ENCODE measurements at places on chromosomes 13 and 19.

DNA sequence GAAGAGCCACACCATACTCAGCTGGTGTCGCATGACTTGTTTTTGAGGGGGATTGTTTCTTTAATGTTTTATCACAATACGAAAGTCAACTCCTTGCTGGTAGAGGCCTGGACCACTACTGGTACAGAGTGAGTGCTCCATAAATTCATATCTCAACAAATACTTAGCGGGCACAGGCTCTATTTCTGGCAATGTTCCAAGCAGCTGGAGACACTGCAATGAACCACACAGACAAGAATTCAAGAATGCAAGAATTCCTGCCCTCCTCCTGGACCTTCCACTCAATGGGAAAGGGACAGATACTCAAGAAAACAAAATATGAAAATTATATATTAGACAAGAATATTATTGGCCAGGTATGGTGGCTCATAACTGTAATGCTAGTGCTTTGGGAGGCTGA is 5.1 kb upstream of the FXYD5 start:
- no peak for DNase-seq

GRCh38 chr19:6728346-6728745 is 7.9 kb upstream of the C3 start:
- no peak for DNase-seq

- no peak for DNase-seq
Measured at GRCh38 chr13:86906127-86906874, 764.9 kb upstream of the SLITRK5 start.

GRCh38 chr19:38265213-38265861 is 964 bp downstream of the SPINT2 start:
- no peak for DNase-seq

DNA sequence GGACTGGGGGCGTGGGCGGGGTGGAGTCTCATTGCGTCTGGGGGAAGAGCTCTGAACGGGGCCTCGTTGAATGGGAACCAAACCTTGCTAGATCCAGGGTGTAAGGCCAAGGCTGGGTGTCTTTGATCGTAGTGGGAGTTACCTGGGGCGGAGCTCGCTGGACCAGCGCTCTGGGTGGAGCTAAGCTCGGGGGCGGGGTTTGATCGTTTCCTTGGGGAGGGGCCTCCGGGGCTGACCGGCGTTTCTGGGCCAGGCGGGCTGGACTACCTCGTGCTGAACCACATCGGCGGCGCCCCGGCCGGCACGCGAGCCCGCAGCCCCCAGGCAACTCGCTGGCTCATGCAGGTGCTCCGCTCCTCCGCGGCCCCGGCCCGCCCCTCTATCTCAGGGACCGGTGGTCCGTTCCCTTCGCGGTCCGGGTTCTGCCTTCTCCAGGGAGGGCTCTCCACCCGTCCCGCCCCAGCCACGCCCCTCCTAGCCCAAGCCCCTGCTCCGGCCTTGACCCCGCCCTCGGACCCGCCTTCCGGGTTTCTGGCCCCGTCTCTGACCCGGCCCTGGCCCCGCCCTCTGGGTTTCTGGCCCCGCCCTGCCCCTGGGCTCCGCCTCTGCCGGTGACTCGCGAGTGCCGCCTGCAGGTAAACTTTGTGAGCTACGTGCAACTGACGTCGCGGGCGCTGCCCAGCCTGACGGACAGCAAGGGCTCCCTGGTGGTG is 3.3 kb upstream of the RPL36 start:
- DNase-seq: peak; percentile 97

All from RWPE2 (cell line).